ENCODE measurements at places on chromosomes 5 and 9. TPM values are rescaled to one million over a fixed set of nuclear protein-coding genes. Genes with fewer than 3 reads are reported as not detected.

GRCh38 chr9:38233796-38234355, 158.6 kb upstream of the ALDH1B1 start:
- no peak for DNase-seq

SERF1B gene
- polyA plus RNA-seq, result 98.0 TPM

DNA sequence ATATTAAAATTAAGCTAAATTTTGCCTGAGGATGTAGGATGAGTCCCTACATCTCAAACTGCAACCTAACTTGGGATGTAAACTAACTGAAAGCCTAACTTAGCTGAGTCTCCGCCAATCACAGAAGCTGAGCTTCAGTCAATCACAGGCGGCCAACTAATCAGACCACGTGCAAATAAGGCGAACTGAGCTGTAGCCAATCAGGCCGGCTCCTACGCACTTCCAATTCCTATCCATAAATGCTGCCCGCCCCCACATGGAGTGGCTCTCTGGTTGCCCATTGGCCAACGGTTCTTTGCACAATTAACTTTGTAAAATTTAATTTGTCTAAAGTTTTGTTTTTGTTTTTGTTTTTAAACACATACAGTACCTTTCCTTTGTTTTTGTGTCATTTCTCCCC, 13.9 kb upstream of the GPX8 start:
- DNase-seq, result no peak

PKD2L2 gene
- 0.24 TPM for polyA plus RNA-seq

- DNase-seq, result no peak
Measured at GRCh38 chr9:70519912-70520724, 105.7 kb upstream of the KLF9 start.

DNA sequence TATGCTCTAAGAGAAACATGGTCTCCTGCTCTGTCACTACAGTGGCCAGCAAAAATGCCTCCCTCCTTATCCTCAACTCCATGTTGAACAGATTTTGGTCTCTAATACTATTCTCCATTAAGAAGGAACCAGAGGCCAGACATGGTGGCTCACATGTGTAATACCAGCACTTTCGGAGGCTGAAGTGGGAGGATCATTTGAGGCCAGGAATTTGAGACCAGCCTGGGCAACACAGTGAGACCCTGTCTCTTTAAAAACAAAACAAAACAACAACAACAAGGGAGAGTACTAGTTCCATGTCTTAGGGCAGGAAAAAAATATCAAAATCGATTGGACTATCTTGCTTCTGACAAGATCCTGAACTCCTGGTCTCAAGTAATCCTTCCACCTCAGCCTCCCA, 14.6 kb downstream of the INIP start:
- DNase-seq, result no peak

DNA sequence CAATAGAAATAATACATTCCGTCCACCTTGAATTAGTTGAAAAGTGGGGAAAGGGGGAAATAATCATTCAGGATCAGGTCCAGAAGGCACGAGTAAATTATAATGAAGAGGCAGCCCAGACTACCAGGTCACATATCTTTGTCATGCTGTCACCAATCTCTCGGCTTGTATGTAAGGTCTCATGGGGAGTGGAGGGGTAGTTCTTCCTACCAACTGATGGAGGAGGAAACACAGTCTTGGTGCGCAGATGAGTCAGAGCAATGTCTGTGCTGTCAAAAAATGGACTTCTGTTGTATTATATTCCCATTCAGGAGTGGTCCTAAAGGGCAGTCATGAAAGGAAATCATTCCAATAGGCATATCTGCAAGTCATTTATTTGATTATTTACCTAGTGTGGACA, 164.2 kb upstream of the PTGER4 start:
- no peak for DNase-seq

LCN15 gene
- polyA plus RNA-seq, result 0.69 TPM

HSPB3 gene
- polyA plus RNA-seq, result 118 TPM

FBXW2 gene
- 33.0 TPM for polyA plus RNA-seq

DNA sequence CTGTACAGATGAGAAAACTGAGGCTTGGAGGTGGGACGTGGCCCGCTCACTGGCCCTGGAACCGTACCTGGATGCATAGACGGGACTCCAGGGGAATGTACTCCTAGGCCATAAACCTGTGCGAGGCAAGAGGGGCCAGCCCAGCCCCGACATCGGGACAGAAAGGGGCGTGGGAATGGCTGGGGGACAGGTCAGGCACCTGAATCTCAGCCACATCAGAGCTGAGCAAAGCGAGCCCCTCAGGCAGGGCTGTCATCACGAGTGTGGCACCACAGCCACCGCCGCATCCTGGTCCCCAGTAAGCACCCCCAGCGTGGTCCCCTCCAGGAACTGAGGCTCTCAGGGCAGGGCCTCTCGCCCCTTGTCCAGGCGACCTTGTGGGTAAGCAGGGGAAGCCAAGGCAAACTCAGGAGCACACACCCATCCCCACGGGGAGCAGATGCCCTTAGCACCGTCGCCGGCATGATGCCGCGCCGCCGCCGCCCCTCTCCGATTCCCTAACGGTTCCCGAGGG, 16.5 kb downstream of the NACC2 start:
- DNase-seq, result no peak

- no peak for DNase-seq
Measured at GRCh38 chr9:115671236-115671962, 482.2 kb upstream of the PAPPA start.

DOK3 gene
- polyA plus RNA-seq, result not detected

GRCh38 chr9:98572054-98572627, 136.6 kb downstream of the GABBR2 start:
- DNase-seq, result no peak

TNFSF8 gene
- 0.66 TPM for polyA plus RNA-seq

OTULINL gene
- polyA plus RNA-seq, result 5.4 TPM

GRCh38 chr9:32877639-32878217, 94.4 kb downstream of the TMEM215 start:
- DNase-seq, result no peak

BTNL8 gene
- not detected for polyA plus RNA-seq

- no peak for DNase-seq
Measured at GRCh38 chr5:149438281-149438680, 59.2 kb upstream of the IL17B start.

- DNase-seq, result no peak
Measured at GRCh38 chr5:9126490-9126889, 419.4 kb downstream of the SEMA5A start.

TSSK1B gene
- not detected for polyA plus RNA-seq

CD180 gene
- not detected for polyA plus RNA-seq

GRCh38 chr9:91557327-91557726, 133.7 kb upstream of the NFIL3 start:
- DNase-seq, result no peak

DNA sequence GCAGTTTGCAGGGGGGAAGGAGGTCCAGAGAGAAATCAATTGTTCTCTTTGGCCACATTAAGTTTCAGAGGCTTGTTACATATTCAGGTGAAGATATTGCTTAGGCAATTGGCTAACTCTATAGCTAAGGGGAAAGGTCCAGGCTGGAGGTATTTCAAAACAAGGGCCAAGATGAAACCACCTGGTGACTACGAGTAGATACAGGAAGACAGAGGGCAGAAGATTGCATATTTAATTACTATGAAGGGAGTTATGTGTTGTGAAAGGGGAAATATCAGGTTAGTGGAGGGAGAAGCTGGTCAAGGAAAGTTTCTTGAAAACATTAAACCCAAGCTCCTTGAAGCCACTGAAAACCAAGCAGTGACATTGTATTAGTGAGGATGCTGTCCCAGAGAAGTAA, 1.9 kb upstream of the RAD23B start:
- DNase-seq, result no peak

DNA sequence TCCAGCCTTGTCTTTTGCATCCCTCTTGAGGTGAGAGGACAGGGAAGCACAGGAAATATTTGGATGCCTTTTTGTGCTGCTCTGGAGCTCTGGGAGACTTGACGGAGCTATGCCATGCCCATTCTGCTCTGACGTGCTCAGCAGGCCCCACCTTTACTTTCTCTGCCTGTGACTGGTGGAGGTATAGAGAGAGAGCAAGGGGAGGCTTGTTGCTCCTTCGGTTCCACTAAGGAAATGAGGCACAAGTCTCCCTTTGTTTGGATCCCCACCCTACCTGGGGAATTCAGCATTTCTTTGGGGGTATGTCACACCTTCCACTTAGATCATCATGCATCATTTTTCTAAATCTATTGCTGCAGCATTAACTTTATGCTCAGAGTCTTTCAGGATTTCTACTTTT, 121.8 kb upstream of the CNTLN start:
- no peak for DNase-seq

ADAMTSL1 gene
- 23.7 TPM for polyA plus RNA-seq

DNA sequence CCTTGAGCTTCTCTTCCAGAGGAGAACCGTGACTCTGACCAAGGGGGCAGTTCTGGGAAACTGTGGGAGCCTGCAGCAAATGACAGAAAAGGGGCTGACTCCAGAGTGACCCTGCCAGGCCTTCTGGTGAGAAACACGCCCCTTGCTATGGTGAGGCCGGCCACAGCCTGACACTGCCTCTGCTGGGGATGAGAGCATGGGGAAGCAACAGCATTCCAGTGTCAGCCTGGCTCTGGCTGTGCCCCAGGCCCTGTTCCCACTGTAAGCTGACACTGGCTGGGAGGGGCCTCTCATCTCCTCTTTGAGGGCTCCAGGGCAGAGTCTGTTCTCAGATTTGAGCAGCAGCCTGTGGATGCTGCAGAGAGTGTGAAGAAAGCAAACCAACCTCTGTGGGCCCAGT, 180.0 kb upstream of the IL12B start:
- peak; percentile 41 for DNase-seq

DNA sequence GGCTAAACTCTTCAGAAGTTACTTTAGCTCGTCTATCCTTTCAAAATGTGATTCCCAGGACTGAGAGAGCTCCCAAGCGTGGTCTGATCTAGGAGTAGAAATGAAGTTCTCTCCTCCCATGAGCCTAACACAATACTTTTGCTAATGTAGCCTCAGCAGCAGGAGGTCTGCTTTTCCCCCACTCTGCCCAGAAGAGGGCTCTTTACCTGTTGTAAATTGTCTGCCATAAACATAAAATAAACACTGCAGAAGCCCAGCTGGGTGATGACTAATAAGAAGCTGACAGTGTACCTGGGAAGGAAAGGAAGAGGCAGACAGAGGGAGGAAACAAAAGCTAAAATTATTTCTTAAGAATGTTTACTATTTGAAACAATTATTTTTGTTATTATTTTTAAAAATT, 15.4 kb downstream of the SLC36A3 start:
- no peak for DNase-seq

- DNase-seq, result no peak
Measured at GRCh38 chr5:351921-352245, 30.4 kb downstream of the AHRR start.

RORB gene
- 0.12 TPM for polyA plus RNA-seq

SPINK6 gene
- polyA plus RNA-seq, result not detected

PCDHA5 gene
- not detected for polyA plus RNA-seq

CCDC192 gene
- not detected for polyA plus RNA-seq

DNA sequence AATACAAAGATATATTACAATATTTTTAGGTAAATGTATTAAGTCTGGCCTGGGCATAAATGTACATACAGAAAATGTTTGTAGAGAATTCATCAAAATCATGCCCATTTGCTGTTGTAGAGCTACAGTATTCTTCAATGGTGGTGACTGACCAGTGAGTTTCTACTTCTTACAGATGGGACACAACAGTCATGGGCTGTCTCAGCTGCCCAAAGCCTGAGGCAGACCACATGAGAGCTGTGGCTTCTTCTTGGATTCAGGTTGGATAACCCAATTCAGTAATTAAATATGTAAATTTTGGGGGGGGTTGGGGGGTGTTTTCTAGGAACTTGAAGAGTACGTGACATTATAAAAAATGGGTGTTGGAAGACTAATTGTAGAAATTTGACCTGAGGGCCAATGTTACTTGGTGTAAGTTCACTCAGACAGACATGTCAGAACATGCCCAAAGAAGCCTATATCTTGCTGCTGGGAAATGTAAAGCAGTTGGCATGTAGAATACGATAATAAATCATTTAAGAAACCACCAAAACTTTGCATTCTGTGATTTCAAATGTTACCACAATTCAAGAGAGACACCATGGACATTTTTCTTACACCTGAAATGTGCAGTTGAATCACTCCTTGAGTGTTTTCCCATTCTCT, 17.9 kb downstream of the STARD4 start:
- no peak for DNase-seq

SLC36A3 gene
- polyA plus RNA-seq, result not detected

NIM1K gene
- 0.27 TPM for polyA plus RNA-seq

DNA sequence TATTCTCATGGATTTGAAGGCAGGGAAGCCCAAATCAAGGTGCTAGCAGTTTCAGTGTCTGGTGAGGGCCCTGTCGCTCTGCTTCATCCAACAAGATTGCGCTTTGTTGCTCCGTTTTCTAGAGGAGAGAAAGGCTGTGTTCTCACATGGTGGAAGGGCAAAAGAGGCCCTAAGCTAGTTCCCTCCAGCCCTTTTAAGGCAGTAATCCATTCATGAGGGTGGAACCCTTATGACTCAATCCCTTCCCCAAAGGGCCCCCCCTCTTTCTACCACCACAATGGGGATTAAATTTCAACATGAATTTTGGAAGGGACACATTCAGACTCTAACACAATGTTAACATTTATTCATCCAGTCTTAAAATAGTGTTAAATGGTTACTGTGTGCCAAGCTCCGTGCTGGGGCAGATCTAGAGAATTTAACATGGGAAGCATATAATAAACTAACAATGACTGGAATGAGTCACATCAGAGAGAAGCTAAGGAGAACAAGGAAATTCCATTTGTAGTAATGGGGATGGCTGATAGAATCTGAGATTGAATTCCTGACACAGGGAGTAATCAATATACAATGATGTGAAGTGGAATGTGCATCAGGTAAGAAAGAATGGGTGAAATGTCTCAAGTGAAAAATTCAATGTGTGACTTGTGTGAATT, 382.8 kb upstream of the ZNF608 start:
- DNase-seq, result no peak

MATR3 gene
- 401 TPM for polyA plus RNA-seq

DRD1 gene
- polyA plus RNA-seq, result 0.04 TPM

- no peak for DNase-seq
Measured at GRCh38 chr9:137919095-137919465, 41.5 kb downstream of the CACNA1B start.

DNA sequence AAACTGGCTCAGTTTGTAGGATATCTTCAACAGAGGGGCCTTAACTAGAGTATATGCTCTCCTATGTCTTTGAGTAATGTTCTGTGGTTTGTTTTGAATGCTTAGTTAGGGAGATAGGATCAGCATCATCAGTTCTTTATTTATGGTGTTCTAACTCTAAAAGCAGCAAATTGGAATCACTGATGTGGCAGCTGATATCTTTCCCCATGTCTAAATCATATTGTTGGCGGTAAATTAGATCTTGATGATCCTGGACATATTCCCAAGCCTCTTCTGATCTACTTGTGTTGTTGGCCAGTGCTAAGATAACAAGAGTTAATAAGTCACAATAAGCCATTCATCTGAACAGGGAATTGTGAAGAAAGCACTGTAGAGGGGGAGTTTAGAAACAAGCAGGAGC, 332.4 kb upstream of the DAB2 start:
- no peak for DNase-seq

- no peak for DNase-seq
Measured at GRCh38 chr5:159593518-159594073, 263.3 kb upstream of the IL12B start.

DNA sequence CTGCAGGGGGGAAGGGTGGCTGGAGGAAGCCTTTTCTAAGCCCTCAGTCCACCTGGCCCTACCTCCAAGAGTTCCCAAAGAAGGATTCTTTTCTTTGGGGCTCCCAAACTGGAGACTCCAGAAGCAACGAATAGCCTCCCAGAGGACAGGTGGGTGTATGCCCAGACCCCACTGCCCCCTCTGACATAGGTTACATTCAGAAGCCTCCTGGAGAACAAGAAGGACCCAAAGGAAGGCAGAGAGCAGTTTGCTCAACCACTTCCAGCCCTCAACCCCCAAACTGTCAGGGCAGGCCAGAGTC, 10.3 kb downstream of the HK3 start:
- DNase-seq, result no peak

- DNase-seq, result no peak
Measured at GRCh38 chr5:1796371-1797102, 3.1 kb downstream of the MRPL36 start.
